Naive thymus-derived CD4-positive, alpha-beta T cell (primary cell): ENCODE measurements at places on chromosomes 7 and 10.

DNA sequence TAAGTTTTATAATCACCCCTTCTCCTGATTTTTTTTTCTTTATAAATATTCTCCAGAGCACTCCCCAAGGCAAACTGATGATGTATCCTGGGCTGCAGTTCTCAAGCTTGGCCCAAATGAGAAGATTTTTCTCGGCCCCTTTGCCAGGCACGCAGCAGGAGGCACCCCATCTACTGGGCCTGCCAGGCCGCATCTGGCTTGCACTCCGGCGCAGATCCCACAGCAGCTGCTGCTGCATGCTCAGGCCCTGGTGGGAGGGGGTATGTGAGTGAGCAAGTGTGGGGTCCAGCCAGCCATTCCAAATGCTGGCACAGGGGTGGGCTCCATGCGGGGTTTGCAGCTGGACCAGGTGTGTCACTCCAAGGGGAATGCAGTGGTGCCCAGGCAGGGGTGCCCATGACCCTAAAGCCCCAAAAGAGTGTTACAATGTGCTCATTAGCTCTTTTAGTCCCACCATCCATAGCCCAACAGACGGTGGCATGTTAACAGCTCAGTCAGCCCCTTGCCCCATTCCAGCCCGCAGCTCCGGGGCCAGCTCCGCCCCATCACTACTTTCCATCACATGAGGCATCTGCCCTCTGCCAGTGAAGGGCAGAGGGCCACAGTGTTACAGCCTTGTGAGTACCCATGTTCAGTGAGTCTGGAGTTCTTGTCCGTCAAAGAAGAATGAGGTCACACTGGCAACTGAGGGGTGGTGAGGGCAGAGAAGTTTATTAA, 25.9 kb downstream of the OAT start:
- DNase-seq: no peak

DNA sequence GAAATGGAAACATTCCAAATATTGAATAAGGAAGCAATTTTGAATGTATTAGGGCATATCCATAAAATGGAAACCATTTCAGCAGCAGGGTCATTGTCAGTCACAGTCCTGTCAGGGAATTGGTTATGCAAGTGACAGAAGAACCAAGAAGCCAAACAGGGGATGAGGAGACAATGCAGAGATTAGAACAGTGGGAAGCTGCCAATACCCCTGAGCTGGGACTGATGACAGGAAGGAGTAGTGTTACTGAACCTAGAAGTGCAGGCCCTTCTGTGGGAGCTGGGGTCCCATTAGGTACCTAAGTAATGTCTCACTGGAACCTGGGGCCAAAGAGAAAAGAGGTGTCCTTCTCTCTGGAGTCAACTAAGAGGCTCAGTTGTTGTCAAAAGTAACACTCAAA, 37.6 kb upstream of the NPSR1 start:
- no peak for DNase-seq

DNA sequence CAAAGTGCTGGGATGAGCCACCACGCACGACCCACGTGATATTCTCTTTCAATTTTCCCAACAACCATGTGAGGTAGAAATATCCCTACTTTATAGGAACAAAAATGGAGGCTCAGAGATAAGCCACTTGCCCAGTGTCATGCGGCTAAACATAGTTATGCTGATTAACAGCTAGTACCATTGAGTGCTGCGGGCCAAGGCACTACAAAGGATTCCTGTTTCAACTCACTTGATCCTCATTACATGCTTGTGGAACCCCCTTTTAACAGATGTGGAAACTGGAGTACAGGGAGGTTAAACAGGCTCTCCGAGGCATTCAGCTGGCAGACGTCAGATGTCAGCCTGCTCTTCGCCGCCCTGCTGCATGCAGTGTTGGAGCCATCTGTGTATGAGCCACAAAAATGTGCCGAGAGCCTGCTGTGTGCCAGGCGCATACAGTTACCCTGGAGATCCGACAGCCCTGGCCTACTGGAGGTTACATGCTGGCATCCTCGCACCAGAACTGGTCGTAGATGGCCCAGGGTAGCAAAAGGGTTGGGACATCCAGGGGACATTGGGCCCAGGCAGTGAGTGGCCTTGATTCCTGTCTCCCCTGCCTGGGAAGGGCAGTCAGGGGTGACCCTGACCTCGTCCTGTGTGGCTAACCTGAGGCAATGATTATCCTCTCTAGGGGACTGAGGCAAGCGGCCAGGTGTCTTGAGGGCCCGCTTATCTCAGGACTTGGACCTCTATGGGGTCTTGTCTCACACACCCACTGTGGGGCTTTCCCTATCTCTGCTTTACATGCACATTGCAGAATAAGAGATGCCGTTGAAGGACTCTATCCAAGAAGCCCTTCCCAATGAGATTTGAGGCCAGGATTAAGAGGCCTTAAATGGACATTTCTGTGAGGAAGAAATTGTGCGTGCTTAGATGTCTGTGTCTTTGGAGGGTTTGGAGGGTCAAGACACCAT, 18.5 kb upstream of the SRGN start:
- DNase-seq: no peak

- no peak for DNase-seq
Measured at GRCh38 chr10:16965740-16966447, 148.7 kb upstream of the RSU1 start.

- no peak for DNase-seq
Measured at GRCh38 chr10:98128802-98129201, 5.7 kb upstream of the R3HCC1L start.

GRCh38 chr7:143485500-143485899, 7.8 kb downstream of the TAS2R41 start:
- no peak for DNase-seq

GRCh38 chr10:15879058-15879457, 18.8 kb upstream of the MINDY3 start:
- no peak for DNase-seq

DNA sequence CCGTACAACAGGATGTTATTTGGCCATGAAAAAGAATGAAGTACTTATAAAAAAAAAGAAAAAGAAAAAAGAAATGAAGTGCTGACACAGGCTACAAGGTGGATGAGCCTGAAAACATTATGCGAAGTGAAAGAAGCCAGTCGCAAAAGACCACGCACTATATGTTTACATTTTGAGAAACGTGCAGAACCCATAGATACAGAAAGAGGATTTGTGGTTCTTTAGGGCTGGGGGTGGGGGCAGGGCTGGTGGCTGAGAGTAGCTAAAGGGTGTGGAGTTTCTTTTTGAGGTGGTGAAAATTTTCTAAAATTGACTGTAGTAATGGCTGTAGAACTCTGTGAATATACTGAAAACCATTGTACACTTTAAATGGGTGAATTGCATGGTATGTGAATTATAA, 86.0 kb upstream of the FAM20C start:
- DNase-seq: no peak

DNA sequence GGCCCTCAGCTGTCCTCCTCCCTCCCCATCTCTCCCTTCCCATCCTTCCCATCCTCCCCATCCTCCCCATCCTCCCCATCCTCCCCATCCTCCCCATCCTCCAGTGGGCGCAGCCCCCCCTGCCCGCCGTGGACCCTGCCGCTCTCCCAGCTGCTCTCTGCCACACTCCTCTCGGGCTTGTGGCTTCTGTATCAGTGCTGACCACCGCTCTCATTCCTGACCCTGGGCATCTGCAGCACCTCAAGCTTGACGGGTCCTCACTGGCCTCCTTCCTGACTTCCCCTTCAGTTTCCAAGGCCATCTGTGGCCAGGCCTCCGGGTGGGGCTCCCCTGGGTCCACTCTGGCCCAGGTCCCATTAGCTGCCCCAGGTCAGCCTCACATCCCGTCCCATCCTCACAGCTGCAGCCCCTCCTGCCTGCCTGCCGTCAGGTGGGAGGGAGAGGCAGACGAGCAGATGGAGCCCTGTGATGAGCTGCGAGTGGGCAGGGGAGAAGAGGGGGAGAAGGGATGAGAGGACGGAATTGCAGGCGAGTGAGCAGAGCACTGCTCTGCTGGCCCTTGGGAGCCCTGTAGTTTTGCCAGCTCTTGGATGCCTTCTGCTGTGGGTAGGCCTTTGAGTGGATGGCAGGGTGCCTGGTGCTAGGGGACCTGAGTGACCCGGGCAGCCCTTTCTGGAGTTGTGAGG, 35.7 kb downstream of the LHPP start:
- DNase-seq: no peak

- no peak for DNase-seq
Measured at GRCh38 chr10:122419876-122420623, 34.4 kb upstream of the ARMS2 start.

DNA sequence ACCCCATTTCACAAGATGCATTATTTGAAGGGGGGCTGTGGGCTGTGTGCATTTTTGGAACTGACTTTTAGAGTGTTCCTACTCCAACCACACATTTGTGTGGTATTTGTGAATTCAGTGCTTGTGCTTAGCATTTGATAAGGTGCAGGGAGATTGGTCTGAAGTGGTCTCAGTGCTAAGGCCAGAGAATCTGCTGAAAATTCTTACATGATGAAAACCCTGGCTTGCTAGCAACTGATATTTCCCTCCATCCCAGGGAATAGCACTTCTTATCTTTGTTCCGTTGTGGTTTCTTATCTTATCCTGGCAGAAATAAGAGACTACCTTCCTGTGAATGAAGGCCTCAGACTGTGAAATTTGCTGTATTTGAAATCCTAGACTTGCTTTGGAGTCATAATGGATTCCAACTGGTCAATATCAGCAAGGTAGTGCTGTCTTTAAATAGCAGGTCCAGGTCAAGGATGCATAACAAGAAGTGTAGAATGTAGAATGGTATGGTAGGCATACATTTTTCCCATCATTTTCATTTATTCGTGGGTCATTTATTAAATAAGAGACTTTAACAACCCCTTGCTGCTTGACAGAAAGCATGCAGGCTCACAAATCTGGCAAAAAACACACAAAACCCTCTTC, 986.9 kb downstream of the REEP3 start:
- DNase-seq: no peak
